CD4-positive, alpha-beta T cell treated with Interleukin-6 at 100 ng/mL for 8 hours (primary cell): ENCODE measurements at places on chromosomes 5 and 9.

DNA sequence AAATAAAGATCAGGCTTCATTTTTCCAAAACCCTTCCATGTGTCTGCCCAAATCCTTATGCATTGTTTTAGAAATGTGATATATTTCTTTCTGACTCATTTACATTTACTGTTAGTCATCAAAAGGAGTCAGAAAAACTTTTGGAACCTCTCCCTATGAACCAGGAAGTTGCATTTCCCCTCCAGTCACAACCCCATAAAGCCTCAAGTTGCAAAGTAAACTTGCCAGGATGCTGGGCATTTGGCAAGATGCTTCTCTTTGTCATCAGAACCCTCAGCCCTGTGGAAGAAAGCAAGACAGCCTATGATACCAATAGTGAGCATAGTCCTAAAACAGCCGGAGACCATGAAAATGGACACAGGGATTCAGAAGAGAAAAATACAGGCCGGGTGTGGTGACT is 84.2 kb downstream of the MUSK start:
- no peak for DNase-seq

- DNase-seq = no peak
Measured at GRCh38 chr9:123778232-123778902, 151.6 kb downstream of the DENND1A start.

GRCh38 chr9:91515074-91515687 is 91.5 kb upstream of the NFIL3 start:
- no peak for DNase-seq

GRCh38 chr5:178580271-178580955 is 9.8 kb downstream of the COL23A1 start:
- no peak for DNase-seq

- DNase-seq = no peak
Measured at GRCh38 chr5:174491761-174492350, 232.5 kb upstream of the MSX2 start.

DNA sequence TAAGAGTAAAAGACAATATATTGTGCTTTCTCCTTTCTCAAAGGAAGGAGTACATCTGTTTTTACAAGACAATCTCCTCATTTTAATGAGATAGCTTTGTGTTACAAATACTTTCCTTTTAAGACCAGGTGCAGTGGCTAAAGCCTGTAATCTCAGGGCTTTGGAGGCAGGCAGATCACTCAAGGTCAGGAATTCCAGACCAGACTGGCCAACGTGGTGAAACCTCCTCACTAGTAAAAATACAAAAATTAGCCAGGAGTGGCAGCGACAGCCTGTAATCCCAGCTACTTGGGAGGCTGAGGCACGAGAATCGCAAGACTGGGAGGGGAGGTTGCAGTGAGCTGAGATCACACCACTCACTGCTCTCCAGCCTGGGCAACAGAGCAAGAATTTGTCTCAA is 11.8 kb downstream of the TMEM161B start:
- DNase-seq = no peak

DNA sequence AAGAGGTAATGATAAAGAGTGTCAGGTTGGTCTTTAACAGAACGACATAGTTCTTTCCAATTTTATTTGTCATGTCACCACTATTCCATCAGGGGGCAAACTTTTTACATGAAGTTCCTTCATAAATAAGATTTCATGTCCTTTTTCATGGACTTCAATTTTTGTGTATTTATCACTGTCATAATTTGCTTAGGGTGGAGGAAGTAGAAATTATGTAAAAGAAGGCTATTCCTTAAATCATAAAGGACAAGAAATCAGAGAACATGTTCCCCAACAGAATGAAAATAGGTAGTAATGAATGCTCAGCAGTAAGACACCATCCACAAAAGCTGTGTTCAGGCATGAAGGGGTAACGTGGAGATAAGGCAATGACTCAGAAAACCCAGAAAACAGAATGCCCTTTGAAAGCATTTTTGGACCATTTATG is 72.7 kb downstream of the ZFAND5 start:
- DNase-seq = peak; percentile 21

GRCh38 chr5:97044052-97044451 is 98.4 kb downstream of the LIX1 start:
- DNase-seq = no peak

DNA sequence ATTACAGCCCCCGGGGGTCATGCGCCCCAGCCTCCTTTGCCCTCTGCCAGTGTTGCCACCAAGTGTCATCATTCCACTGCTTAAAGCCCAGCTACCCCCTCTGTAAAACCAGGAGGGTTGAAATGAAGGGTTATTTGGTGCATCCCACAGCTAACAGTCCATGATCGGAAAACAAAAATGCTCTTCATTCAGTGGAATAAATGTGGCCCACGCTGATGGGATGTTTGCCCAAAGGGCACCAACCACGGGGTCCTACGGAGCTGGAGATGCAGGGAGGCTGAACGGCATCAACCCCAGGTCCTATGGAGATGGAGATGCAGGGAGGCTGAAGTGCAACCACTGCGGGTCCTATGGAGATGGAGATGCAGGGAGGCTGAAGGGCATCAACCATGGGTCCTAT is 218.5 kb upstream of the IRX1 start:
- DNase-seq = no peak

- DNase-seq = no peak
Measured at GRCh38 chr5:6078881-6079280, 299.5 kb downstream of the MED10 start.

- DNase-seq = no peak
Measured at GRCh38 chr5:16500024-16500423, 34.4 kb upstream of the ZNF622 start.

- DNase-seq = no peak
Measured at GRCh38 chr9:109975574-109976295, 195.7 kb downstream of the PALM2AKAP2 start.

DNA sequence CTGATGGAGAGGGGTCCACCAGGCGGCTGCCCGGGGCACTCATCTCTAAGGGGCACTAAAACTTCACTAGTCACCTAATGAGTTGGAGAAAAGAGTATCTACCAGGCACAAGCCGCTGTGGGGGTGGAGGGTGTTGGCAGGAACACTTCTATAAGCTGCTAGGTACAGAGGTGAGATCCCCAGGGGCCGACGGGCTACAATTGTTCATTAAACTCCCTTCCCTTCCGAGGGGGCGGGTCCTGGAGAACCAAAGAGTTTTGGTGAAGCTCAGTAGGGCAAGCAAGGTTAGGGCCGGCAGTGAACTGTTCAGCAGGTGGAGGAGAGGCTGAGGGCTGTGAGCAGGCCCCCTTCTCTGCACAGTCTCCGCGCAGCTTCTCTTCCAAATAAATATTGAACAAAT is 78.7 kb upstream of the ARAP3 start:
- DNase-seq = no peak

DNA sequence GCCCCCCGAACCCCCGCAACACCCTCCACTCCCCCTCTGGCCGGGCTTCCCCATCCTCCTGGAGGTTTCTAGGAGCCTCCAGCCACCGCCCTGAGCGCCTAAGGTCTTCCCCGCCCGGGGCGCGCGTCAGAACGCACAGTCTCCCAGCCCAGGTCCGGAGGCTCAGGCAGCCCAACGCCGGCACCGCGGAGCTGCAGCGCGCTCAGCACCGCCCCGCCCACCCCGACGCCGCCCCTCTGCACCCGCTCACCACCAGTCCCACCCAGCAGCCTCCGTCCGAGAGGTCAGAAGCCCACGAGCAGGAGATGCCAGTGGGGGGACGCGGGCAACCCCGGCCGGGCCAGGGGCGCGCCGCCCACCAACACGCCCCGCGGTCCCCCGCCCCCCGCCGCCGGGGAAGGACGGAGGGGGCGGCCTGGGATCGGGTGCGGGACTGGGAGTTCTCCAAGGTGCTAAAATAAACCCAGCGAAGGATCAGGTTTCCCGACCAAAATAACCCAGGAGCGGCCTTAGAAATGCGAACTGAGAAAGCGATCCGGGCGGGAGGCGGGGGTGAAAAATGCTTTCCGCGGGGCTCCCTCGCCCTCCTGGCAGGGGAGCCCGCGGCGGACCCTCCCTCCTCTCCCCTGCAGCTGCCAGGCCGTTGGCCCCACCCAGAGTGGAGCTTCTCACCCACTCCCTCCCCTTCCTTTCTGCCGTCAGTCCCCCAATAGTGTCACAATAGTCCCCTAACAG is 6.5 kb upstream of the FAM78A start:
- no peak for DNase-seq

DNA sequence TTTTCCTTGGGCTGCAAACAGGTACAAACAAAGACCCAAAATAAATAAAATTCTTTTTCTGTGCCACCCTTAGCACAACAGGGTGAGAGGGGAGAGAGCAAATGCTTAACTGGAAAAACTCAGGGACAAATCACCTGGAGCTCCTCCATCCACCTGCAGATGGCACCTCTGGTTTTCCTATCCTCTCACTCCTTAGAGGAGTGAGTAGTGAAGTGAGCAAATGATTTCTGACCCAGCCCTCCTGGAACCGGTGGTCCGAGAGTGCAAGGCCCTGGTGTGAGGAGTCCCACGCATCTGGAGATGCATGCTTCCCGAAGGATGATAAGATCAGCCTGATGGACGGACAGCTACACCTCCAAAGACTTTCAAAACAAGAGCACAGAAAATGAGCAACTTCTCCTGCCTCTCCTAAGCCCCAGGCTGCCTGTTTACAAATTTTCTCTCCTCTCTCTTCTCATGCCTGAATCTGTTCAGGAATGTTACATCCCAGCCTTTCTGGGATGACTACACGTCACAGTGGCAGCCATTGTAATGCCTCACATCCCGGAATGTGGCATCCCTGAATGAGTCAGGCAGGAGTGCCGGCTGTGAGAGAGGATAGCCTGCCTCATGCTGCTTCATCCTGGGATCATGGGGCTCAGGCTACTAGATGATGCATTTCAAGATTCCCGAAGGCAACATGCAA is 86.4 kb downstream of the ADRB2 start:
- DNase-seq = no peak

- no peak for DNase-seq
Measured at GRCh38 chr5:137461391-137462264, 37.5 kb downstream of the SPOCK1 start.

- no peak for DNase-seq
Measured at GRCh38 chr5:157563373-157563928, 12.1 kb downstream of the ADAM19 start.

GRCh38 chr5:135107986-135108385 is 74.0 kb upstream of the PITX1 start:
- no peak for DNase-seq

DNA sequence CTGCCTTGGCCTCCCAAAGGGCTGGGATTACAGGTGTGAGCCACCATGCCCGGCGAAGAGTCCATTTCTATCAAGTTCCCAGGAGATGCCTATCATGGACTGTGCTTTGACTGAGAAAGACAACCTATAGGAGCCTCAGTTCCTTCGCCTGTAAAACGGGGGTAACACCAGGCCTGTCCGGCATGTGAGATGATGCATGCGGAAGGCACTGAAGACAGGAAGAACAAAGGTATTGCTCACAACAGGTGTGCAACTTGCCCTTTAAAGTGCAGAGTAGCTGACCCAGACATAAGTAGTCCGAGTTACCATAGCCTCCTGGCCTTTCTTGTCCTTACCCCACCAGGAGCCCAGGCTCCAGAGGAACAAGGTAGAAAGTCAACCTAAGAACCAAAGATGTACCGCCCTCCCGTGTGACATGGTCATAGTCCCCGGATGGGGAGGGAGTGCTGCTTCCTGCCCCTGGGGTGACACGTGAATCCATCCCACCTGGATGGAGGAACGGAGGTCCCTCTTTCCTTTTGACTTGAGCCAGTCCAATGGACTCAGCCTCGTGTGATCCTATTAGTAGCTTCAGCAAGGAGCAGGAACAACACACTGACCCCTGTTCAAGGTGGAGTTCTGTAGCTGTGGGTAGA is 60.3 kb downstream of the HSPA4 start:
- no peak for DNase-seq

DNA sequence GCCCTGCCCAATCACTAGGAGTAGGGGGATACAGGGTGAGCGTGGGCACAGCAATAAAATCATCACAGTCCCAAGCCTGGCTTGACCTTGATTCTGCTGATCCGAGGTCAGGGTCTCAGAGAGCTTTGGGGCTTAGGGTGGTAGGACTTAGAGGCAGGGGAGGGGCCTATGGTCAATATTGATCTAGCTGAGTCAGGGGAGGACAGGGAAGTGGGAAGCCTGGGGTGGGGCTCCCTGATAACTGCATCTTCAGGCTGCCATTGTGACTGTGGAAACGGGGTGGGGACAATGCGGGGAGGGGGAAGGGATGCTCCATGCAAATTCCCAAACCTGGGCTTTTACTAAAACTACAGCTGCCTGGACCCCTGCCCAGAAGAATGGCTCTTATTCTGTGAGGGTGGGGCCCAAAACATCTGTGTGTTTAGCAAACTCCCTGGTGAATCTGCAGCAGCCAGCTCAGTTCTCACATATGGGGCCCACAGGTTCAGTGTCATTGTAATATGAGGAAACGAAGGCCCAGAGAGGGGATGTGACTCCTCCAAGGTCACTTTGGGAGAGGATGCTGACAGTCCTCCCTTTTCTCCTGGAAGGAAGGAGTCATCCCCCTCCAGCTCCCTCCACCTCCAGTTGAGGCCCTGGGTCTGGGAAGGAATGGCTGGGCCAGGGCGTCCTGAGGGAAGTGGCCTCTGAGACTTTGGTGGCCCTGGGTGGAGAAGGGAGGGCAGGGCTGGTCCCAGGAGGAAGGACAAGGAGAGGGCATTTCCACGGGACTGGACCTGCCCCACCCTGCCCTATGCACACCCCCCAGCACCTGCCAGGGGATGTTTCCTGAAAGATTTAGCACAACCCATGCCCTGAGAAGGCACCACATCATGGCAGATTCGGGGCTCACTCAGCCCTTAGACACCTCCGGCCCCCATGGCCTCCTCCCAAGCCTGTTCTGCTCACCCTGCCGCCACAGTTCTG is 26.4 kb downstream of the SLC6A7 start:
- no peak for DNase-seq

DNA sequence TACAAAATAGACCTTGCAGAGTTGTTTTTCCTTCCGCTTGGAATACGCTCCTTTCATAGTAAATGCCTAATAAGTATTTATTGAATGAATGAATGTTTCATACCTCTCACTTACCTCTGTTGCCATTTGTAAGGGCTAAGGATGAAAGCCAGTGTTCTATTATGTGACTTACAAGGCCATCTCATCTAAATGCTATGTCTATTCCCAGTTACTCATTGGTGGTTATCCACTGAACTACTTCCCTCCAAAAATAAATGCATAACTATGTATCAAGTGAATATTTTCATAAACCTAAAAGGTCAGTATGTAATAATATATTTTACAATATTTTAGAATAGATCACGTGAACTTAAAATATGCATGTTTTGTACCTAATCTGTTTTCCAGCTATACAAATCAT is 670.5 kb upstream of the RGMB start:
- DNase-seq = no peak

DNA sequence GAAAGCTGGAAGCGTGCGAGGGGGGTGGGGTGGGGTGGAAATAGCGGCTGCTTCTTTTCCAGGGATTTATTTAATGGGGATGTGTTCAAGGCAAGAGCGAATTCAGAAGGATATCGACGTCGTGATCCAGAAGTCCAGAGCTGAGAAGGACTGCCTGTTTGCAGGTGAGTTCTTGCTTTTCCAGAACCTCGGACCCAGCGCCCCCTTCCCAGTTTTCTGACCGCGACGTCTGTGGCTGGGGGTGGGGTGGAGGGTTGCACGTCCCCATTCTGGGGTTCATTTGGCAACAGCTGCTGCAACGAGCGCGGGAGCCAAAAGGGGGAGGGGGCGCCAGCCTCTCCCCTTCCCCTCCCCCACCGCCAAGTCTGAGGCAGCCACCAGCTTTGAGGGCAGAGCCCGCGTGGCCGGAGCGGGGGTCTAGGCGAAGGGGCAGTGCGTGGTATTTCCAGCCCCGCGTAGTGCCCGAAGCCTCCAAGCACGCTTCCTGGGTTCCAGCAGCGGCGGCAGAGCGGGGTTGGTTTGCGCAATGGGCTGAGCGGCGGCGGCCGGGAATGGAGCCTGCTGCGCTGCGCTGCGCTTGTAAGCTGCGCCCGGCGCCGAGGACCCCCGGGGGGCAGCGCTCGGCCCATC is 701 bp downstream of the PARP8 start:
- peak; percentile 26 for DNase-seq

- DNase-seq = no peak
Measured at GRCh38 chr9:126207256-126207655, 119.4 kb upstream of the MVB12B start.
